ENCODE measurements at places on chromosomes 11 and 22.

DNA sequence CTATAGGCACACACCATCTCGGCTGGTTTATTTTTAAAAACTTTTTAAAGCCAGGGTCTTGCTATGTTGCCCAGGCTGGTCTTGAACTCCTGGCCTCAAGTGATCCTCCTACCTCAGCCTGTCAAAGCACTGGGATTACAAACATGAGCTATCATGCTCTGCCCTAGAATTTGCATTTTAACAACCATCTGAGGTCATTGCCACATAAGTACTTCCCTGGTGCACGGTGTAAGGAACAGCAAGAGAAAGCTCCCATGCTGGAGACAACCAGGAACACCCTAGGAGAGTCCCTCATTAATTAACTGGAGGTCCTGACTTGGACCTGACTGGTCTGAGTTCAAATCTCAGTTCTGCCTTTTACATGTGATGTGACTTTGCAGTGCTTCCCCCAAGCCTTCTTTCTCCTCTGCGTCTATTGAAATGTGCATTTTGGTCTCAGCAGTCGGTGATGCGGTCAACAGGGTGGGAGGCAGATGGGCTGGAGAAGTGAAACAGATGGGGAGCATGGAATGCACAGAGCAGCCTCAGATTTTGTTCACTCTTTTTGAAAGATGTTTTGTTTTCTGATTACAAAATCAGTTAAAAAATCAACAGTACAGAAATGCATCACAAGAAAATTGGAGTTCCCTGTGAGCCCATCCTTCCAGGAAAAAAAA lies 146.5 kb downstream of the MYO18B start:
- no peak for DNase-seq

- no peak for DNase-seq
These were observed 117.3 kb downstream of the CD44 start for GRCh38 chr11:35256296-35256695.

DNA sequence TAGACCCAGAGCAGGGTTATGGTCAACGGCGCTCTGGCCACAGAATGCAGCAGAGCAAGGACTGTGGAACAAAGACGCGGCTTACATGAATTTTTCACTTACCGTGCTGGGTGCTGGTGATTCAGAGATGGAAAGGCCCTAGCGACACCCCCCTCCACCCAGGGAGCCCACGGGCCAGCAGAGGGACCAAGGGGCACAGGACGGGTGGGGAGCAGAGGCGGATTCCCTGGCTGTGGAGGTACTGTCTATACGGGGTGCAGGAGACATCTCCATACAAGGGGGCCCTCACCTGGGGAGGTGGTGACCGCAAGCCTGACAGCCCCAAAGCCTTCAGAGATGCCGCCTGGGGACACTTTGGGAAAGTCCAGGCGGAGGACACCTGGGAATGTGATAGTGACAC lies 1.1 kb upstream of the SEPTIN5 start:
- no peak for DNase-seq

- DNase-seq: no peak
These were observed 2.4 kb downstream of the PAFAH1B2 start for GRCh38 chr11:117146521-117146920.

DNA sequence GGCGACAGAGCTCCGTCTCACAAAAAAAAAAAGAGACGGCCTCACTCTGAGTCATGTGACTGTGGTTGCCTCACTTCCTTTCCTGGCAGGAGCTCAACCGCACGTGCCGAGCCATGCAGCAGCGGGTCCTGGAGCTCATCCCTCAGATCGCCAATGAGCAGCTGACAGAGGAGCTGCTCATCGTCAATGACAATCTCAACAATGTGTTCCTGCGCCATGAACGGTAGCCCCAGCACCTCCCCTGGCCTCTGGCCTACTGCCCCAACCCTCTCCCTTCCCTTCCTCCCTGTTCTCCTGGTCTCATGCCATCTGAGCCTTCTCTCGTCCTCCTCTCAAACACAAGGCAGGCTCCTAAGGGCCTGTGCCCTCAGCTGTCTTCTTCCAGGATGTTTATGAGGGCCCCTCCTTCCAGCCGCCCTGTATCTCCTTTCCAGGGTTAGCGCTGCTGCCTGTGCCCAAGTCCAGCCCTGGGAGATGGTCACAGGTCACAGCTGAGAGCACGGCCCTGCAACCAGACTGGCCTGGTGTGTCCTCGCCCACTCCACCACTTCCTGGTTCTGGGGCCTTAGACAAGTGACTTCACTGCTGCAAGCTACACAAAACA lies 30.7 kb downstream of the TOM1 start:
- peak; percentile 78 for DNase-seq

- no peak for DNase-seq
These were observed 15.5 kb upstream of the C22orf39 start for GRCh38 chr22:19463008-19463407.
